AG10803 (cell line): ENCODE measurements at places on chromosomes 3 and 15.

DNA sequence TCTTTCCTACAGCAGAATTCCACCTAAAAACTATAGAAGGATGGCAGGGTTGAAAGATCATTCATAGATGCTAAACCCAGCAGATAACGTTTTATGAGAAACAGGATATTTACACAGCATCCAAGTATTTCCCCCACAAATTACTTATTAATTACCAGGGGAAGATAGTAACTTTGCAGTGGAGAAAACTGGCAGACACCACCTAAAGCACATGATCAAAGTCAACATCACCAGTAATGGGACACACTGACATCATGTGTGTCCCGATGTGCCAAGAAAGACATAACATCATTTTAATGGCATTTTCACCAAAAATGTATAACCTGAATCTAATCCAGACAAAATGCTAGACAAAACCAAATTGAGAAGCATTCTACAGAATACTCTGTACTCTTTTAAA lies 220.4 kb upstream of the THBS1 start:
- peak; percentile 48 for DNase-seq

- no peak for DNase-seq
Observed at GRCh38 chr3:116717566-116717965, 8.0 kb downstream of the TUSC7 start.

DNA sequence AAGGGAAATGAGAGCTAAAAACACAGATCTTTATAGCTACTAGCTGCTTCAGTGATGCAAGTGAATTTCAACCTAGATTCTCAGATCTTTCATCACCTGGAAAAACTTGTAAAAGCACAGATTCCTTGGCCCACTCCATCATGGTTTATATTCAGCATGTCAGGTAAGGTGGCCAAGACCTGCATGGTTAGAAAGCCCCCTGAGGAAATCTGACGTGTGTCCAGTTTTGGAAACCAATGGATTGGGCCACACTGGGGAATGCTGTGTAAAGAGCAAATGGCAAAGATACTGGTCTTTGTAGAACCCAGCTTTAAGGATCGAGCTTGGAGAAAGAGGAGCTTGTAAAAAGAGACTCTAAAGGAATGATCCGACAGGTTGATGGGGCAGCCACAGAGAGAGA lies 397.0 kb upstream of the ARRDC4 start:
- DNase-seq, result no peak

DNA sequence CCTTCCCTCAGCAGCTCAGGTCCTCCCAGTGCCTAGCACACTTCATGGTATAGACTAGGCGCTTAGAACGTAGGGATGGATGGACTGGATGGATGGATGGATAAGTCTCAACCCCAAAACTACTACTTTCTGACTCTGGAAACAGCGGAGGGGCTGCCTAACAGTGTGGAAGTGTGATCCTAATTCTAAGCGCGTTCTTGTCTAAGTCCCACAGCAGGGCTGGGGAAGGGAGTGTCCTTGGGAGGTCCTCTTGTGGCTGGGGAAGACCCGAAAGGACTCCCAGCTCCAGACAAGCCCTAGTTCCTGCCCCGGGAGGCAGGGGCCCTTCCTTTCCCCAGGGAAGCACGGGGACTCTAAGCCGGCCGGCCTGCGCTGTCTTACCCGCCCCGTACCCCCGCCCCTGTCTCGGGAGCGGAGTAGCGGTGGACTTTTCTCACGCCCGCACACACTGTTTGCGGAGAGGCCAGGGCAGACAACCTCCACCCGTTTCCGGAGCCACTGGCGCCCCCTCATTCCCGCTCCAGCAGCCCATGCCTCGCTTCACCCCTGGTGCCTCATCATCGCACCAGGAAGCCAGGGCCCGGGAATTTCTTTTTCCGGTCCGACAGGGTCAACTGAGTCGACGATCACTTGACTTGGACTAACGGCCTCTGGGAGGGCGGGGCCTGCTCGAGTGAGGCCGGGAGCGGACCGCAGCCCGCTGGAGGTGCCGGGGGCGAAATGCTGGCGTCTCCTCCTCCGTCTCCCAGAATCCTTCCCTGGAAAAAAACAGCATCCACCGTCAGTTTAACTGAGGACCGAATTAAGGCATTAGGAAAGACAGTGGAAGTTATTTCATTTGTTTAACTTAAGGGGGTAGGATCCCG lies 133.3 kb downstream of the TBC1D2B start:
- DNase-seq, result peak; percentile 77

DNA sequence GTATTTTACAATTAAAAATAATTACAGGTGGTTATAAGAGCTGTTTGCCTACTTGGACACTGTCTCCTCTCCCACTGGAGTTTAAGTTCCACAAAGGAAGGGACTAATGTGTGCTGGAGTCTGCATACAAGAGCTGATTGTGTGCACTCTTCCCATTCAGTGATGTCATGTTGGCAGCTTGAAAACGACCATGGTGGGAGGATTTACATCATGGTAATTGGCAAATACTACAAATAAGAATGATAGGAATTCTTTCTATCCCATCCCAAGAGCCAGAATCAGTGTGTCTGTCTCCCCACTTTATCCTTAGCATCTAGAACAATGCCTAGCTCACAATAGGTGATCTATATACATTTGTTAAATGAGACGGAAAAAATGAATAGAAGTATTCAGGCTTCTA lies 14.1 kb downstream of the ITGA11 start:
- DNase-seq, result peak; percentile 70

DNA sequence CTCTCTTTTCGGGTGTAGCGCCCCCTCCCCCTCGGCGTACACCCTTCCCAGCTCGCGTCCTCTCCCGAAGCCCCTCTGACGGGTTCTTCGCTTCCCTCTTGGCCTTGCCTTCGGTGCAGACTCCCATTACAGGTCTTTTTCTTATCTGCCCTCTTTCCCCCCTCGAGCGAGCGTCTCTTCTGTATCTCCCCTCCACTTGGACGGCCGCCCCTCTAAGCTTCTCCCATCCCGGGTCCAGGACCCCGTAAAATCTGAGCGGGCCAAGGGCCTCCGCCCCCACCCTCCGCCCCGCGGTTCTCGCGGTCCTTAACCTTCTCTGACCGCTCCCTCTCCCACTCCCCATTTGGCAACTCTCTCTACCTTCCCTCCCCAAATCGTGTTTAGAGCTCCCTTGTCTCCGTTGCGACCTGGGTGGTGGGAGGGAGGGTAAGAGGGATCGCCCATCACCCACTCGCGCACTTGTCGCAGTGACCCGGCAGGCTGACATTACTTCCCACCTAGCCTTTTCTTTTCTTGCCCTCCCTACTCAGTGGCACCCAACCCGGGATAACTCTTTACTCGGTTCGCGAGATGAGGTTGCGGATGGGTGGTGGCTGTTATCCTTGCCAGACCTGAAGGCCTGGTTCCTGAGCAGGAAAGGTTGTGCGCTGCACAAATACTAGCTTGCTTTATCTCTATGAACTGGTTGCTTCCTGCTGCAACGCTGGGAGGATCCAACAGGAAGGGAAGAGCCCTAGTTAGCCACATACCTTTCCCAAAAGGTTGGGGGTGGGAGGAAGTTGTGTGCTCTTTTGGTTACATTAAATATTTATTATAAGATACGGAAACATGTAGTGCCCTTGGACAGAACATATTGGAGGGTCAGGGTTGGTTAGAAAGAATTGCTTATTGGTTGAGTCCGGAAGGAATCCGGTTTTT lies 922 bp downstream of the RAB11A start:
- peak; percentile 24 for DNase-seq

DNA sequence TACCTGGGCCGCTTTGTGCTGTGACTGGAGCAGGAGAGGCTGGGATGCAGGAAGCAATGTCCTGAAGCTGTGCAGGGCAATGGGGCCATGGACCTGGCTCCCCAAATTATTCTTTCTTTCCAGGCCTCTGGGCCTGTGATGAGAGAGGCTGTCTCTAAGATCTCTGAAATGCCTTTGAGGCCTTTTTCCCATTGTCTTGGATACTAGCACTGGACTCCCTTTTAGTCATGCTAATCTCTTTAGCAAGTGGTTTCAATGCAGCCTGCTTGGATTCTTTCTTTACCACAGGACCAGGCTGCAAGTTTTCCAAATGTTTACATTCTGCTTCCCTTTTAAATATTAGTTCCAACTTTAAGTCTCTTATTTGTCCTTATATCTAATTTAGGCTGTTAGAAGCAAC lies 64.8 kb upstream of the SGO1 start:
- no peak for DNase-seq

DNA sequence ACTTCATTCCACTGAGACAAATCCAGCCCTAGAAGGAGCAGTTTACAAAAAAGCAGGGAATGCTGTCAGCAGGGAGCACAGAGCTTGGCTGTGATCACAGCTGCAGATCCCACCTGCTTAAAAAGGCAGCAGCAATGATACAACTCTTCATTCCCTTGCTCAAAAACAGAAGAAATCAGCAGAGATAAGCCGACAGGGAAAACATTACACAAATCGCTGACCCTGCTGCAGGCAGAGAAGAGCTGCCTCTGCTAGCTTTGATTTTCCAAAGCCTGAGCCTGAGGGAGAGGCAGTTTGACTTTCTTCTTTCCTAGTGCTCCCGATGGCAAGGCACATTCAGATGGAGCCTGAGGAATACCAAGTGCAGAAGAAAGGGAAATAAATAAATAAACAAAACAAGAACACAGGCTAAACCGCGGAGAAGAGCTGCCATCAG lies 80.2 kb downstream of the SHQ1 start:
- no peak for DNase-seq

- no peak for DNase-seq
Observed at GRCh38 chr3:116034086-116034485, 410.8 kb downstream of the GAP43 start.

GRCh38 chr3:113136071-113136470 lies 75.3 kb upstream of the BOC start:
- peak; percentile 49 for DNase-seq

GRCh38 chr3:141093397-141093796 lies 42.2 kb downstream of the SPSB4 start:
- DNase-seq, result no peak

GRCh38 chr3:51024765-51025632 lies 350.3 kb downstream of the DOCK3 start:
- no peak for DNase-seq

DNA sequence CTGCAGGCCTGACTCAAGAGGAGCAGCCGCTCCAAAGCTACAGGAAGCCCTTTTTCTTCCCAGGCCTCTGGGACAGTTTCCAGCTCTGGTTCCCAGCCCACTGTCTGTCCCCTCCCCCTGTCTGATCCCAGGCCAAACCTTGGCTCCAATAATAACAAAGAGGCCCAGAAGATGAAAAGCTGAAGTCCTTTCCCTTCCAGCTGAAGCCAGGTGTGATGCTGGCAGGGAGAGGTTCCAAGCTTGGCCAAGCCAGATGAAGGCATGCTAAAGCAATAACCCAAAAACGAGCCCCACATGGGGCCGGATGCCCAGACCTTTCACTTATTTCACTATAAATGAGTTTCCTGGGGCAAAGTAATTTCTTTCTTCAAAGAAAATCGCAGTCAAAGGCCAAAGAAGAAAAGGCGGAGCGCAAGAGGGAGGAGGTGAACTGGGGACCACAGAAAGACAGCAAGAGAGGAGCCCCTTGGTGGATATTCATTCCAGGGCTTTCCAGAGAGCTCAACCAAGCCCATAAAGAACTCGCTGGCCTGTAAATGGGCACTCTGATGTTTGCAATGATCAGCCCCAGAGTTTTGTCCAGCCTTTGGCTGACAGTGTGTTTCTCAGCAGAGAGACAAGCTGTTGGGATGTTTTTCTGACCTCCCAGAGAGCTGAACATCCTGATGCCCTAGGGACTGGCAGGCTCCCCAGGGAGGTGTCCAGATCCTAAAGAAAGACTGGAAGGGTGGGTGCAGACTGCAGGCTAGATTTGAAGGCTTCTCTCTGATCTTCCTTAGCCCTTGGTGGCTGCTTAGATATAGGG lies 157.6 kb downstream of the UACA start:
- DNase-seq, result peak; percentile 68

DNA sequence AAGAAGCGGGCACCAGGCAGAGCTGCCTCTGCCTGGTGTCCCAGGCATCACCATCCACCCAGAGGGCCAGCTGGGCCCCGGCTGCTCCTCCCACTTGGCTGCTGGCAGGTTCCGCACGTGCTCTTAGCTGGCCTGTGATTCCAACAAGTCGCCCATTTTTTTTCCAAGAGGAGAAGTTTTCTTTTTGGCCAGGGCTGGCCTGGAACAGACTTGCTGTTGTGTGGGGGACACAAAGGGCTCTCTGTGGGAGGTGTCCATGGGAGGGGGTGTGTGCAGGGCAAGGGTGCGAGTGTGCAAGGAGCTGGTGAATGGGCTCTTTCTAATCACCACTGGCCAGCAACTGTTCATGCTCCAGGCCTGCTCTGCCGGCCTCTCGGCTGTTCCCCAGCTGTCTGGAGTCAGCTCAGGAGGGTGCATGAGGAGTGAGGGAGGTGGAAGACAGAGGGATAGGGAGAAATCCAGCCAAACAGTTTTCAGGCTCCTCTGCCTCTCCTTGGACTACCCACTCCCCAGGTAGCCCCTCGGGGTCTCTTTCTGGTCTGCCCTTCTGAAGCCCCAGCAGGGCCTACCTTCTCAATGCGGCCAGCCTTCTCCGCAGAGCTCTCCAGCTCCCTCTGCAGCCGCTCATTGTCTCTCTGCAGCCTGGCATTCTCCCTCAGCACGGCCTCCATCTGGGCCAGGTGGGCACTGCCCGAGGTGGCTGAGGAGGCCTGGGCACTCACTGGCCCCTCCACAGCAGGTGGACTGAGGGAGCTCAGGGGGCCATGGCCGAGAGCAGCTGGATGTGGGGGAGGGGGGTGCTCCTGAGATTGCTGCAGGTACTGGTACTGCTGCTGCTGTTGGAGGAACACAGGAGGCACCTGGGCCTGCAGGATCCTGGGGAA lies 7.1 kb downstream of the AMOTL2 start:
- peak; percentile 72 for DNase-seq

DNA sequence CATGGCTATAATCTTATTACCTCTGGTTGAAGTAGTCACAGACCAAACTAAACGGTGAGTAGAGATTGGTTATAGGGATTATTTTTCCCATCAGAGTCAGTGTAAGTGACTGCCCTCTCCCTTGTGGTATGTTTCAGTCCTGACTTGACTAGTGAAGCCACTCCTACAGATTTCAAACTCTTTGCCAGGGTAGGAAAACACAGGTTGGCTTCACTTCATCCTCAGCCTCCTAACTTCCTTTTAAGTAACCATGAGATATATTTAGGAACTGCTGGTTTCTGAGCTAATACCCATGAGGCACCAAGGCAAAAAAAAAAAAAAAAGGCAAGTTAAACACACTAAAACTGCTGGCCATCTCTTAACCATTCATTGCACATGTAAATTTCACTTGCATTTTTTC lies 349.2 kb upstream of the MCTP2 start:
- no peak for DNase-seq

GRCh38 chr3:15256861-15257341 lies 50.9 kb downstream of the CAPN7 start:
- DNase-seq, result peak; percentile 21

- DNase-seq, result peak; percentile 11
Observed at GRCh38 chr3:171748064-171748924, 62.0 kb downstream of the PLD1 start.

DNA sequence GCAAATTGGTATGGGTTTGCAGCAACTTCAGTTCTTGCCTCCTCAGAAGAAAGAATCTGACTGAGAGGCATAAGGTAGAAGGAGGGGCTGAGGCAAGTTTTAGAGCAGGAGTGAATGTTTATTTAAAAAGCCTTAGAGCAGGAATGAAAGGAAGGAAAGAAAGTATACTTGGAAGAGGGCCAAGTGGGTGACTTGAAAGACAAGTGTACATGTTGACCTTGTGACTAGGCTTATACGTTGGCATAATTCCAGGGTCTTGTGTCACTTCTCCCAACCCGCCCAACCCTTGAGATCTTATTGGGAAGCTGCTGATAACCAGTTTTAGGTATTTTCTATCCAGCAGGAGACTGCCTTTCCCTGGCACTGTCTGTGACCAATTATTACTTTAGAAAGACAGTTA lies 436.9 kb upstream of the ZNF717 start:
- no peak for DNase-seq
